ENCODE measurements at places on chromosomes 3 and 15.

- no peak for DNase-seq
These were observed 107.2 kb downstream of the PYDC2 start for GRCh38 chr3:191568206-191568605.

DNA sequence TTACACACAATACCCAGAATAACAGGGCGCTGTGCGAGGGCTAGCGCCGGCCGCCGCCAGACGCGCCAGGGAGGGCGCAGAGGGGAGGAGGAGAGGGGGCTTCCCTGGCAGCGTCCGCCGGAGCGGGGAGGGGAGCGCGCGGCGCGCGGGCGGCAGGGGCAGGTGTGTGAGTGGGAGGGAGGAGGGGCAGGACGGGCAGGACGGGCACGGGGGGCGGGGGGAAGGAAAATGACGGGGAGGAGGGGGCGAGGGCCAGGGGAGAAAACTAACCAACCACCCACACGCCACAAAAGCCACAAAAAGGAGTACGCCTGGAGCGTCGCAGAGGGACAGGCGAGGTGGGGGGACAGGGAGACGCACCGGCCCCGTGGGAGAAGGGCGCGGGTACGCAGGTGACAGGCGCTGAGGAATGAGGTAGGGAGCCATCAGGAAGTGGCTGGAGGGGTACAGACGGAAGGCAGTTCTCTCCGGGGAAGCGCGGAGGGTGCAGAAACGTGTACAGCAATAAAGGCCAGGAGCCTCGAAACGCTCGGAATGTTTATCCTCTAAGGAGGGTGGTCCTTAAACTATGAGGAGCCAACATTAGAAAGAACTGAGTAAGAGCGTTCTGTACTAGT lies 610 bp upstream of the SATB1 start:
- peak; percentile 75 for DNase-seq

- DNase-seq, result no peak
These were observed 411.3 kb downstream of the GRM7 start for GRCh38 chr3:7272203-7272602.

- DNase-seq, result no peak
These were observed 348.4 kb upstream of the IL12A start for GRCh38 chr3:159640225-159640624.

DNA sequence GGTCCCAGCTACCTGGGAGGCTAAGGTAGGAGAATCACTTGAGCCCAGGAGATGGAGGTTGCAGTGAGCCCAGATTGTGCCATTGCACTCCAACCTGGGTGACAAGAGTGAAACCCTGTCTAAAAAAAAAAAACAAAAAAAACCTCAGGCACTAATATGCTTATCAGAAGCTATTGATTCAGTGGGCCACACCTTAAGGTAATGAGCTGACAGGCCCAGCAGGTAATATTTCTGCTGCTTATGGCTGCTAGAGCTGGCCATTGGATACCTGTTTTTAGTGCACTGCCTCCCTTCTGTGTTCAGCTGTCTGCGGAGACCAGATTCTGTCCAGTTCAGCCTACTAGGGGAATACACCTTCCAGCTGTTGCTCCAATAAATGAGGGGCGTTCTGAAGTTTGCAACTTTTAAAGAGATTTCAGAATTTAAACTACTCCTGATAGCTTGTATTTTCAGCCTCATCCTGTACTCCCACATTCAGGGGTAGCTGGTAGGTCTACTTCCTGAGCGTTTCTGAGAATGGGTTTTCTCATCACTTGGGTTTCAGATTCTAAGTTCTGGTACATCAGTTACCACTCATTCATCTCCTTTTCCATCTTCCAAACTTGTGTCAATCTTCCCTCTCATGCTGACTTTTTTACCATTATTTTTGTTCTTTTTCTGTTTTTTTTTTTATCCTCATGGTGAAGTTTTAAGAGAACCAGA lies 69.0 kb downstream of the ATP11B start:
- no peak for DNase-seq

- no peak for DNase-seq
These were observed 45.6 kb downstream of the DCBLD2 start for GRCh38 chr3:98855806-98856400.

GRCh38 chr3:189841473-189842205 lies 210.4 kb downstream of the TP63 start:
- no peak for DNase-seq

DNA sequence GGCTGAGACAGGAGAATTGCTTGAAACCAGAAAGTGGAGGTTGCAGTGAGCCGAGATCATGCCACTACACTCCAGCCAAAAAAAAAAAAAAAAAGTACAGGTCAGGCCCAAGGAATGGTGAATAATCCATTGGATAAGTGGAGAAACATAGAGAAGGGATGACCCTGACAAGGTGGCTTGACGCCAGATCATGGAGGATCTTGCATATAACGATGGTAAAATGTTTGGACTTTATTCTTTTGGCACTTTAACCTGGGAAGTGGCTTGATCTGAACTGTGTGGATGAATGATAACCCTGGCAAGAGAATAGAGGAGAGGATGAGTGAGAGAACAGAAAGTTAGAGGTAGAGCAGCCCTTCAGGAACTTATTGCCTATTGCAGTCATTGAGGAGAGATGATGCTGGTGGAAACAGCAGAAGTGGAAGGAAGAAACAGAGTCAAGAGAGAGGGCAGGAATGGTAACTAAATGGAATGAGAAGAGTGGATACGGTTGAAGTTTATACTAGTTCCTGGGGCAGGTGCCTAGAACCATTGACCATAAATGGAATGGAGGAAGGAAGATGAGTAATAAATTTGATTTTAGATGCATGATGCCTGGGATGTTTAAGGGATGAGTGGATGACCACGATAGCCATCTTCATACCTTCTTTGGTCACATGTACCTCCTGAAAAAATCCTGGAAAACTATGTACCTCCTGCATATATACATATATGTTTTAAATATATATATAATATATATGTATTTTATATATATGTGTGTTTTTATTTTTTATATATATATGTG lies 57.8 kb downstream of the BLM start:
- no peak for DNase-seq
